ENCODE measurements at places on chromosomes 3 and 15.
A peak's percentile ranks its signal among the peaks of the same experiment; 100 is the strongest.

- no peak for DNase-seq
These were observed 780 bp downstream of the RPL22L1 start for GRCh38 chr3:170869239-170869590.

GRCh38 chr3:12924437-12924836 lies 83.1 kb upstream of the RPL32 start:
- DNase-seq: no peak

DNA sequence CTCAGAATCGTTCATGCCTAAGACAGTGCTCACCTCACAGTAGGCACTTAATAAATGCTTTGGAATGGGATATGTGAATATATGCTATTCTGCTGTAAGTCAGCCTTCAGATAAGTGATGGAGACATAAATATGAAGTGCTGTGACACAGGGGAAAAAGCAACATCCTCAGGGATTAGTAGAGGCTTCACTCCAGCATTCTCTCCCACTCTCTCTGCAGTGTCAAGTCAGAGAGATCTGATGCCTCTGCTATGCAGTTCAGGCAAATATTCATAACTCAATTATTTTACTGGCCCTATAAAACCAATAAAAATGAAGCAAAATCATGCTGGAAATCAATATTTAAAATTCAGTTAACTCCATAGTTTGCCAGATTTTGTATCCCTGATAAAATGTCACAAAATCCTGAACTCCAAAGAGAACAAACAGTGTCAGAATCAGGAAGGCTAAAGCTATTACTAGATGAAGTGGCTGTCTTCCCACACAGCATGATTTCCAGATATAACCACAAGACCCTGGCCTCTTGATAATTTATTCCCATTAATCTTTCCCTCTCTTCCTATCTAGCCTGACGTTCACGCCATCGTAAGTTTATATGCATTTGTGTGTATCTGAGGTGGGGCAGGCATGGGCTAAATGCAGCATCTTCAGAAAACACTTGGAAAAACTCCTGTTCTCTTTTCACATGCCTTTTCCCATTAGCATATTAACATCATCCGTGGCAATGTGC lies 278.9 kb upstream of the ATP11B start:
- no peak for DNase-seq

GRCh38 chr3:183775781-183776180 lies 49.6 kb downstream of the MAP6D1 start:
- DNase-seq: no peak

GRCh38 chr15:92421976-92422375 lies 28.3 kb downstream of the ST8SIA2 start:
- no peak for DNase-seq

DNA sequence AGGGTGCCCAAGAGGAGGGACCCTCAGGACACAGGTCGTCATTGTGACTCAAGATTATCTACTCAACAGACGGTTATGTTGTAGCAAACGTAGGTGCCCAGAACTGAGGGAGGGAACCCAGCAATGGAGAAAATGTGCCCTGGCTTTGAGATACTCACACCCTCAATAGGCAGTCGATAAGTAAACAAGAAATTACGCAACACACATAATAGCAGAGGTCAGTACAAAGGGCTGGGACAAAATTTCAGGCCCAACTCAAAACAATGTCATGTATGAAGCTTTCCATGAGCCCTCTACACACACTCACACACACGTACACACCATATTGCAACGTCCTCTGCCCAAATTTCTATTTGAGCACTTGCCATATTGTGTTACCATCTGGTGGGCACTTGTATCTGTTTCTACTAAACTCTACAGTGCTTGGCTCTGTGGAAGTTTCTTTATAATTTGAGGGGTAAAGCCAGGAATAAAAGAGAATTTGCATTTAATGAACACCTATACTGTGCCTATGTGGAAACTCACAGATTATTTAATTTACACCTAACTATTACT lies 114.6 kb upstream of the TRIM42 start:
- no peak for DNase-seq

GRCh38 chr3:190860521-190860920 lies 2.0 kb downstream of the GMNC start:
- no peak for DNase-seq

GRCh38 chr15:90495067-90495466 lies 34.7 kb upstream of the CRTC3 start:
- no peak for DNase-seq

- DNase-seq: no peak
These were observed 44.5 kb upstream of the C3orf80 start for GRCh38 chr3:160180581-160181216.

DNA sequence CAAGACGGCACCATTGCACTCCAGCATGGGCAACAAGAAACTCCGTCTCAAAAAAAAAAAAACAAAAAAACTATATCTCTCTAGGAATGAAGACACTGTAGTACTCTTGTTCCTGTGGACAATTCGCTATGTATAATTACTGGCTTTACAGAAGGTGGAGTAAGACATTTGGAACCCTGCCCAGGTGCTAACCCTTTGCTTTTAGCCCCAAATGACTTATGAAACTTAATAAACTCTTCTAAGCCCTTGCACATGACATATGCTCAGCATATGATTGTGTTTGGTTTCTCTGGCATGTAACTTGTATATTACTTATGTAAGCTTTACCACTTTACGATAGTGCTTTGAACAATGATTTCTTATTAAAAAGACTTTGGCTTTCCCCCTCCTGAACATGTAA lies 27.3 kb upstream of the PRTG start:
- no peak for DNase-seq

DNA sequence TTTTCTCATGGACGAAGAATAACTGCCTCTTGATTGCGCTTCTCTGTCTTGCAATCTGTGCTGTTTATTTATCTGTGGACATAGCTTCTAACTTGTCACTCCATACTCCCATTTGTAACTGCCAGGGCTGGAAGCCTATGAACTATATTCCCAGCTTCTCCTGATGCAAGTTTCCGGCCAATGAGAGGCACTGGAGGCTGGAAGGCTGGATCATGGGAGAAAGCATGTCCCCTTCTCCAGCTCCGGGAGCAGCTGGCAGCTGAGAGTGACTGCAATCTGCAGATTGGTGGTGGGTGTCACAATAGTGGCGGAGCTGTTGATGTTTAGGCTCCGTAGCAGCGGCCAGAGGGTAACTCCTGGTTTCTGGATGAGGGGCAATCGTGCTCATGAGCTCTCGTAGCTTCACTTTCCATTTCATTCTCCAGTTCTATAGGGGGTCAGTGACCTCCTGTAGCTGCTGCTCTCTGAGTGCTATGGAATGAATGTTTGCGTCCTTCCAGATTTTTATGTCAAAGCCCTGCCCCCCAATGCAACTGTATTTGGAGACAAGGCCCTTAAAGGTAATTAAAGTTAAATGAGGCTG lies 35.7 kb upstream of the PCSK6 start:
- DNase-seq: no peak

DNA sequence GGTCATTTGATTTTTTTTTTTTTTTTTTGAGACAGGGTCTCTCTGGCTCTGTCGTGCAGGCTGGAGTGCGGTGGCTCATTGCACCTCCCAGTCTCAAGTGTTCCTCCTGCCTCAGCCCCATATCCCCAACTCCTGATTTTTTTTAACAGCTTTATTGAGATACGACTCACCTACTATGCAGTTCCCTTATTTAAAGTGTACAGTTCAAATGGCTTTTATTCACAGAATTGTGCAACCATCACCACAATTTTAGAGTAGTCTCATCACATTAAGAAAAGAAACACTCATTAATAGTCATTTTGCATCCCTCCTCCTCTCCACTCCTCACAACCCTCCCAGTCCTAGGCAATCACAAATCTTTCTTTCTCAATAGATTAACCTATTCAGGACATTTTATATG lies 1.9 kb upstream of the TRA2B start:
- DNase-seq: no peak

DNA sequence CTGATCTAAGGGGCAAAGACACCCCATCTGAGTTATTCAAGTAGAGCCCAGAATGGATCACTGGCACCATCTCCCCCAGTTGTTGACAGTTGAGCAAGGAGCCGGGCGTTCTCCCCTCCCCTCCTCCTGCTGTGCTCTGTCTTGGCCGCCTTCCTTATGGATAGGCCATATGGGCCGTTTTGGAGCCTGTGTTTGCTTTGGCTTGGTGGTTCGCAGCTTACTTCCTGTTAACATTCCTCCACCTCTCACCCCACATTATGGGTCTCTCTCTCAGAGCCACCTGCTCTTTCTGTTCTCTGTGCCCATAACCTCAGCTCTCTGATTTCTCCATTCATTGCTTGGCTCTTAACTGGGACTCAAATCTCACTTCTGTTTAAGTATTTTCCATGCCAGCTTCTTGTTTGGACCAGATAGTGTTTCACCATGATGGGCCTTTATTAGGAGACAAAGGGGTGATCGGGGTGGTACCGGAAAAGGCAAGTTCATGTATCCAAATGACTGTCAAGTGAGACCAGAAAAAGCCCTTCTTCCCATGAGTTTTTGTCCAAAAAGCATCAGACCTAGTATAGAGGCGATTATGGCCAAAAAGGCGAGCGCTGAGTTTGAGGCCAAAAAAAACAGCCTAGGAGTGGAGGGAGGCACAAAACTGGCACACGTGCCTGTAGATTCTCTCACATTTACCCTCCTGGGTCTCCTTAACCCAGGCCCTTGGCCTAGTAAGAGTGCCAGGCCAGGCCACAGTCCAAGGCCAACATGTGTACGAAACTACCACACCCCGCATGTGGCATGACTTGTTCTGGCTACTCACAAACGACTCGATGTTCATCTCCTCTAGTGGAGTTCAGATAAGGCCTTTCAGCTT lies 62.6 kb downstream of the DUT start:
- no peak for DNase-seq

- DNase-seq: no peak
These were observed 3.9 kb downstream of the SLC6A1 start for GRCh38 chr3:10996345-10997013.

GRCh38 chr15:39663704-39664250 lies 82.9 kb downstream of the THBS1 start:
- no peak for DNase-seq

- no peak for DNase-seq
These were observed 223.0 kb downstream of the PDZRN3 start for GRCh38 chr3:73401616-73402279.

GRCh38 chr15:67865331-67865730 lies 25.5 kb upstream of the RNU6-1 start:
- no peak for DNase-seq

- DNase-seq: no peak
These were observed 3.5 kb upstream of the CHAC1 start for GRCh38 chr15:40949756-40950207.

- no peak for DNase-seq
These were observed 16.4 kb downstream of the CORO2B start for GRCh38 chr15:68595260-68595564.

DNA sequence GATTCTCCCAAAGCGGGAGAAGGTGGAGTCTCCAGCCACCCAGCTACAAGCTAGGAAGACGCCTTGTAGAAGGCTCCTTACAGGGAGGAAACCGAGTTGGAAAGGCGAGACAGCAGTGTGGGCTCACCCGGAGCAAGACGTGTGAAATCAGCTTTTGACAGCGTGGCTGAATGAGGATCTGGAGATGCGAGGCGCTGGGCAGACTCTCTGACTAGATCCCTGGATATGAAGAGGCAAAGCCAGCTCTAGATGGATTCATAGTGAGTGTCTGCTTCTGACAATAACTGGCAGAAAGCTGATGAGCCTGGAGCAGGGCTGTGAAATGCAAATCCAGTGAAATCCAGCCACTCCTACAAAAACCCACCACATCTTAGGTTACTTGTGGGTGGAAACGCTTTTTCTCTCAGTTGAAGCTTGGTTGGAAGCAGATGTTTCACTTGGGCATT lies 41.0 kb downstream of the GOLGA6A start:
- DNase-seq: no peak

DNA sequence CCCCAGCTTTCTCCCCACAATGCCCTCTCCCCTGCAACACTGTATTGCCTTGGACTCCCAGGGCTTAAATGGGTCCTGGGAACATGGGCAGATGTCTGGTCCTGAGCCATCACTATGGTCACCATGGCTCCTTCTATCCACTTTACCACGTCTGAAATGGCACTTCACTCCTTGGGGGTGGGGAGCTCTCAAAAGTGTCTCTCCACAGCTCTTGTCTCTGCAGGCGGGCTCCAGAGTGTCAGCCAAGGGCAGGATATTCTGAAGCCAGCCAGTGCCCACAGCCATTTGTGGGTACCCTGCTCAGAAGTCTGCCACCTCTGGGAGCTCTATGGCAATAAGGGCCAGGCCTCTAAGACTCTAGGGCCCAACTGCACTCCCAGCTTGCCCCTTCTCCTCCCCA lies 163.9 kb downstream of the PPM1L start:
- DNase-seq: no peak

GRCh38 chr3:43932921-43933320 lies 242.2 kb downstream of the ABHD5 start:
- no peak for DNase-seq

- DNase-seq: no peak
These were observed 21.3 kb downstream of the EFCC1 start for GRCh38 chr3:129022114-129023007.

- DNase-seq: peak; percentile 63
These were observed 5.1 kb downstream of the MAGEL2 start for GRCh38 chr15:23642413-23643044.

DNA sequence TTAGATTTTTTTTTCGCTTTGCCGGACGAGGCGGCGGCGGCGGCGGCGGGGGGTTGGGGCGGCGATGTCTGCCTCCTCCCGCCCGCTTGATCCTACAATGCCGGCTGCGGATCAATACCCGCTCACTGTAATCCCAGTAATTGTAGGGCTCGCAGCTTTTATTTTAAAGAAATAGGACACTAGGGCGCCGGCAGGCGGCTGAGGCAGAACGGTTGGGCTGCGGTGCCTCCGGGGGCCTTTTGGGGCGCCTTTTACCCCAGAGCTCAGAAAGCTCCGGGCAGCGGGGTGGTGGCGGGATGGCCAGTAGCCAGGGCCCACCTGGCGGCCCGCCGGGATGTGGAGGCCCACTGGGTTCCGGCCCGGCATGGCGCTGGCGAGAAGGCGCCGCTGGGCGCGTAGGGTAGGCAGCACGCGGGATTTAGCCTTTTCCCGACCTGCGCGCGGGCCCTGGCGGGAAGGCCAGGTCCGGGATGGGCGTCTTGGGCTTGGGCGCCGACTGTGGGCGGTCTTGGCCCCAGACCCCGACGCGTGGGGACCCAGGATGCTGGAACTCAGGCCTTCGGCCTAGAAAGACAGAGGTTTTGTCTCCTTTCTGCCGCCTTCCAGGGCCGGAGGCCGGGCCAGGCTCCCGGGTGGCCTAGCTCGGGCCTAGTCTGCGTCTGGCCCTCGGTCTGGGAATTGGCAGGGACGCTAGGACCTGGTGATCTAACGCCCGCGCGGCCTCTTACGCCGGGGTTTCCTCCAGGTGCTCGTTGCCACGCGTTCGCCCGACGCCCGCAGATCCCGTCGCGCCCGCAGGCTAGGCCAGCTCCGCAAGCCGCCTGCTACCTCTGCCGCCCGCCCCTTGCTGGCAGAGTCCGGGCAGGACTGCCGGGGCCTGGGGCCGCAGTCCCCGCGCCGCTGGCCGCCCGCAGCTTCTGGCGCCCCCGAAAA lies 15.5 kb upstream of the ONECUT1 start:
- DNase-seq: no peak

DNA sequence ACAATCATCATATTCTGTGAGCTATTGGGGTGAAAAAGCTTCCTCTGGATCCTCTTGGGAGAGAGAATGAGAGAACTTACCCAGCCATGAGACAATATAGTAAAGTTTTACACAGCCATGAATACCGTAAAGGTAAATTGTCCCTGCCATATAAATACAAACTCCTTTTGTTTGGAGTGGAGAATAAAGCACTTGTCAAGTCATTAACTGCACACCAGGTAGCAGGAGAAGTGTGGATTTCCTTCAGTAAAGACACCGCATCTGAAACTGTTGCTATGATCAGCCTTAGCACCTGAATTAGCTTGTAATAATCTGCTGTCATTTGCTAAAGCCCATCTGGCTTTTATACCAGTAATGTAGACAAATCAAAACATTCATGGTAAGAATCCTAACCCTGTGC lies 336.6 kb upstream of the SLCO3A1 start:
- no peak for DNase-seq
